ENCODE measurements at places on chromosomes 1 and 21.

DNA sequence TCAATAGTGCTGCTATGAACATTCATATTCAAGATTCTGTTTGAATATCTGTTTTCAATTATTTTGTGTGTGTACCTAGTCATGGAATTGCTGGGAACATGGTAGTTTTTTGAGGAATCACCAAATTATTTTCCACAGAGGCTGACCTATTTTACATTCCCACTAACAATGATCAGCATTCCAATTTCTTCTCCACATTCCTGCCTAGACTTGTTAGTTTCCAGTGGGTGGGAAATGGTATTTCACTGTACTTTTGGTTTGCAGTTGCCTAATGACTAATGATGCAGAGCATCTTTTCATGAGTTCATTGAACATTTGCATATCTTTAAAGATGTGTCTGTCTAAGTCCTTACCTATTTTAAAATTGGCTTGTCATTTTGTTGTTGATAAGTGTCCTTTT lies 1182.6 kb upstream of the B3GALT2 start:
- H3K4me1 ChIP-seq: no peaks in the 10 kb centered on the region
- H3K4me3 ChIP-seq: no peak overlapping the region
- H3K27me3 ChIP-seq: no peaks in the 10 kb centered on the region

- no peak for DNase-seq
- H3K4me1 ChIP-seq: no peaks in the 10 kb centered on the region
- H3K27ac ChIP-seq: no peak overlapping the region
- no peaks in the 10 kb centered on the region for H3K36me3 ChIP-seq
Measured at GRCh38 chr1:17061892-17062291, 8.1 kb upstream of the SDHB start.

DNA sequence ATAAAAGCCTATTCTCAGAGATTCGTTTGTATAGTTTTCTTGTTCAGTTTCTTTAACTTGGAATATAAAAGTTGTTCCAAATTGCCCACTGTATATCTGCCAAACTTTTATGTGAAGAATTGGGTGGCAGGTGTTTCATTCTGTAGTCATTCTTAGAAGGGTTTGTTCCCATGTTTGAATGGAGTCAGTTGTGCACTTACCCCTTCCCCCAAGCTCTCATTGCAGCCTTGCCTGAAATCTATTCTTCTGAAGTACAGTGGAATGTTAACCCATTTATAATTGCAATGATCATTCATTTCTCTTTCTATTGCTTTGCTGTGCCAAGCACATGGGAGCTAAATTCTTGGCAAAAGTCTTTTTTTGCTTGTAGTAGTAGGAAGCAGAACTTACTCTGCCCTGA lies 375.3 kb upstream of the C1orf87 start:
- no peaks in the 10 kb centered on the region for H3K27me3 ChIP-seq
- no peak for DNase-seq
- no peak overlapping the region for H3K27ac ChIP-seq
- H3K4me1 ChIP-seq: no peaks in the 10 kb centered on the region

DNA sequence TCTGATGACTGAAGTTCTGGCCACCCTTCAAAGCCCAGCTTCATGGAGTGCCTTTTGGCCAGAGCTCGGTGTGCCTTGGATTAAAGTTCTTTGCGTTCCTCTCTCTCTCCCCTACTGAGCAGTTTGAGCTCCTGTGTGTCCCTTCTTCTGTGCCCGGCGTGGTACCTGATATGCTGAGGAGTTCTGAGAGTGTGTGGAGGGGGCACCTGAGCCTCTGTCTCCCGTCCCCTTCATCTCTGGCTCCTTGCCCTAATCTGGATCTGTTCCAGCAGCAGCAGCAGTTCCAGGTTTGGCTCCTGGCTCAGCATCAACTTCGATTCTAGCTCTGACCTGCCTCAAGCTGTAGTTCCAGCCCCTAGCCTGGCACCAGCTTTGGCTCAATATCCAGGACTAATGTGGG lies 25.1 kb upstream of the MYCL start:
- H3K4me3 ChIP-seq: no peak overlapping the region
- H3K27ac ChIP-seq: no peak overlapping the region
- peaks cover 18% of the 10 kb centered on the region for H3K4me1 ChIP-seq
- peaks cover 8% of the 10 kb centered on the region for H3K27me3 ChIP-seq

GRCh38 chr1:165436994-165437393 lies 7.9 kb downstream of the RXRG start:
- H3K36me3 ChIP-seq: no peaks in the 10 kb centered on the region
- no peaks in the 10 kb centered on the region for H3K4me1 ChIP-seq
- no peak for DNase-seq
- H3K27ac ChIP-seq: no peak overlapping the region
- peaks cover 49% of the 10 kb centered on the region for H3K27me3 ChIP-seq

All from naive B cell (primary cell).